ENCODE measurements at places on chromosomes 13 and 19.

GRCh38 chr19:58397533-58398037 lies 2.1 kb downstream of the RNF225 start:
- DNase-seq, result no peak

- DNase-seq, result no peak
Observed at GRCh38 chr13:50277127-50277526, 261.9 kb downstream of the KCNRG start.

- DNase-seq, result no peak
Observed at GRCh38 chr13:112194167-112194530, 127.2 kb downstream of the SOX1 start.

- DNase-seq, result no peak
Observed at GRCh38 chr13:92403606-92404005, 823.0 kb upstream of the GPC6 start.

- DNase-seq, result no peak
Observed at GRCh38 chr19:4909156-4909896, at the start of gene UHRF1. Gene UHRF1 (plus strand): TSS chr19:4909501. CDS start chr19:4910886, 1,385 bp downstream.

DNA sequence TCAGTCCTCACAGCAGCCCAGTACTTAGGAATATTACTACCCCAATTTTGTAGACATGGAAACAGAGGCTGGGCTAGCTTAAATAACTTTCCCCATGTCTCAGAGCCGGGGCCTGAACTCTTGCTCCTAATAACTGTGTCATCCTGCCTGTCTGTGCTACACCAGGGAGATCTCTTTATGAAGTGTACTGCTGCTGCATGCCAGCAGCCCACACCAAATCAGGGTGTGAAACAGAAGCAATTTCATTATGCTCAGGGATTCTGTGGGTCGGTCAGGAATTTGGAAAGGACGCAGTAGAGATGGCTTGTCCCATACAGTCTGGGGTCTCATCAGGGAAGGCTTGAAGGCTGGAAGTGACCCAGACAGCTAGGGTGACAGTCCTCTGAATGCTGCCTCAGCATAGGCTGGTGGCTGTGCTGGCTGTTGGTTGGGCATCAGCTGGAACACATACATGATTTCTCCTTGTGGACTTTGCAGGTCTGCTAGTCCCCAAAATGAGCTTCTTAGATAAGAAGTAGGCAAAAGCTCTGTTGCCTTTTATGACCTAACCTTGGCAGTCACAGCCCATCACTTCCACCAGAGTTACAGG lies 22.6 kb downstream of the ZNF507 start:
- DNase-seq, result no peak

DNA sequence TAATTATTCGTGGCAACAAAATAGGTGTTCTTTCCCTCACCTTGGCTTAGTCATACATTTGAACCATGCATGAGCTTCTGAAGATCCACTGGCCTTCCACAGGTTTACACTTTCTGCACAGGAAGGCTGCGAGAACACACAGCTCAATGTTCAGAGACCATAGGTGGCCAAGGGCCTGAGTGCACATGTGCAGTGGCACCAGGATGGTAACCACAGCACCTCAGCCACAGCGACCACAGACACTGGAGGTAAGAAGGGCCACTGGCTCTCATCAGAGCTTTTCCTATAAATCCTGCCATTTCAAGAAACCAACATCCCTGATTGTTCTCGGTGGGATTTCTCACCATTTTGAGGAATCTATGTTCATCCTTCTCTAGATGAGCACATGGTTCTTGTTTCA lies 1.6 kb downstream of the DCLK1 start:
- no peak for DNase-seq

DNA sequence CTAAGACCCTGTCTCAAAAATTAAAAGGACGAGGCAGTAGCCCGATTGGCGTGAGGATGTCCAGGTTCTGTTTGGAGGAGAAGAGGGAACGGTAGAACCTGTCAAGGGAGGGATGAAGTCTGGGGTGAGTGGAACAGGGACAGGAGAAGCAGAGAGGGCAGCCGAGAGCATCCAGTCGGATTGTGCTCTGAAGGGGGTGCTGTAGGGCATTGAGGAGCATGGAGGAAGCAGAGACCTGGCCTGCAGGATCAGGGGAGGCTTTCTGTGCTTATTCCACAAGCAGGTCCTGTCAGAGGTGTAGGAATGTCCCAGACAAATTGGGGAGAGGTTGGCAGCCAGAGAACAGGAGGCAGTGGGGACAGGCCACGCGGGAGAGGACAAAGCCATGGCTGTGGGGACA lies 14.1 kb downstream of the AP2A1 start:
- no peak for DNase-seq

DNA sequence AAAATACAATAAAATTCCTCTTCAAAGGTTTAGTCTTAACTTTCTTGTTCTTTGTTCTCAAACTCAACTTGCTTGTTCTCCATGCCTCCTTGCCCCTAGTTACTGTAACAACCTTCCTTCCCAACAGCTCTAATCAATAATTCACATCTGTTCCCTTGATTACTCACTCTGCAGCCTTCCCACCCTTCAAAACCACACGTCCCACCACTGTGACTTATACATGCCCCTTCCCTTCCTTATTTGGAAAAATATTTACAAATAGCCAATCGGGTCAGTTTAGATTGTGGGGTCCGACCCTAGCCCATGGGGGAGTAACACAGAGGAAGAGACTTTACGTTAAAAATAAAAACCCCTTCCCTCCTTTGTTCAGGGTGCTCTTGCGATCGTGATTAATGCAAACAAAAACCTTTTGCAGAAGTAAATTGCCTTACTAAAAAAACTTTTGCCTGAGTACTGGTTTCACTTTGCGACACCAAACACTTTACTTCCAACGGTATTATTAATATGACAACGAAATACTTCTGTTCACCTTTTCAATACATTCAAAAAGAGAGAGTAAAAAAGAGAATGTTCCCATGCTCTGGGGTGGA lies 512 bp upstream of the ZNF93 start:
- DNase-seq, result no peak

GRCh38 chr19:32824916-32825608 lies 44.5 kb downstream of the SLC7A9 start:
- DNase-seq, result no peak

- no peak for DNase-seq
Observed at GRCh38 chr13:112940236-112940635, 28.8 kb upstream of the MCF2L start.

DNA sequence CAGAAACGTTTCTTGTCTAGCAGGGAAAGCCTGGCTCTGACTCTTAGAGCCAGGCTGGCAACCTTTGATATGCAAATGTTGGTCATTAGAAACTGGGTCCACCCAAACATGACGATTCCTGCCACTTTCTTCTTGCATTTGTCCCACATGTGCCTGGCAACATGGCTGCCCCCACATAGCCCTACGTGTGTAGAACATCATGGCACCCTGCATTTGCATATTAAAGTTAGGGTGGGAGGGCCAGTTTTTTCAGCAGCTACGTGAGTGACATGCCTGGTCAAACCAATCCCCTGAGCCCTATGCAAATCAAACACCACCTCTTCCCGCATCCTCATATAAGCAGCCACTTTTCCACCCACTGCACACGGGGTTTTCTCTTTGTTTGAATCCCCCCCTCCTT lies 95.0 kb downstream of the LIG4 start:
- DNase-seq, result no peak

- no peak for DNase-seq
Observed at GRCh38 chr19:42292042-42292960, 9.6 kb upstream of the PRR19 start.

- DNase-seq, result no peak
Observed at GRCh38 chr19:29545866-29546582, 20.2 kb downstream of the VSTM2B start.

- no peak for DNase-seq
Observed at GRCh38 chr13:62450759-62451158, 1035.1 kb upstream of the PCDH20 start.

DNA sequence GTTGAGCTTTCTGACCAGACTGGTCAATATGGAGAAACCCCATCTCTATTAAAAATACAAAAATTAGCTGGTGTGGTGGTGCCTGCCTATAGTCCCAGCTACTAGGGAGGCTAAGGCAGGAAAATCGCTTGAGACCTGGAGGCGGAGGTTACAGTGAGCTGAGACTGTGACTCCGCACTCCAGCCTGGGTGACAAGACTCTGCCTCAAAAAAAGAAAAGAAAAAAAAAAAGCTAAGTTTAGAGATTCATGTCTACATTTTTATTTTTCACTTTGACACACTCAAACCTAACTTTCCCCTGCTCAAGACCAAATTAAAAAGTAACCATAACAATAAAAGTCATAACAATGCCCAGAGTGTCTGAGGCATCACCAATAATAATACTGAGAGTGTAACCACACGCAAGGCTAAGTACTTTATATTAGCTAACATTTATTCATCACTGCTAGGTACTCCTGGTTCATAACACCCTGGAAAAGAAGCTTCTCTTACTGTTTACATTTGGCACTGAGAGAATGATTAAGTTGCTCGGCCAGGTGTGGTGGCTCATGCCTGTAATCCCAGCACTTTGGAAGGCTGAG lies 5.7 kb downstream of the IRGC start:
- DNase-seq, result no peak

GRCh38 chr13:63184693-63185092 lies 1769.0 kb upstream of the PCDH20 start:
- no peak for DNase-seq

- no peak for DNase-seq
Observed at GRCh38 chr13:110113284-110113764, 193.6 kb downstream of the COL4A1 start.

- no peak for DNase-seq
Observed at GRCh38 chr13:103140001-103140671, 73.9 kb upstream of the SLC10A2 start.

GRCh38 chr13:90882551-90882950 lies 464.9 kb upstream of the MIR17HG start:
- DNase-seq, result no peak

- DNase-seq, result no peak
Observed at GRCh38 chr19:48947258-48947542, 7.5 kb upstream of the BAX start.

DNA sequence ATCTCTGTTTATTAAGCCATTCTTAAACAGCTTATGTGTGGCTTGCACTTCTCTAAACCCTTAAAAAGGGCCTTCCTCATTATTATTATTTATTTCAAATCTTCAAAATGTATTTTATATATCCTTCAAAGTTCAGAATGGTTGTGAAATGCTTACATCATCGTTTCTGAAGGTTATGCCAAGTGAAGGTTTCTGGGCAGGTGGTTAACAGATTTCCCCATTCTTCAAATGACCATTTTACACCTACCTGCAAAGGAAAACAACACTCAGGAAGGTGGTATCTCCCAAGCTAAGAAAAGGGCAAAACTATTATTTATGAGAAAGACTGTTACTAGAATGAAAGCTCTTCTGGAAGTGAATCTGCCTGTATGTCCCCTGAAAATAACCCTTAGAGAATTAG lies 191.6 kb downstream of the SHISA2 start:
- no peak for DNase-seq

GRCh38 chr19:5131506-5132205 lies 162.7 kb downstream of the KDM4B start:
- no peak for DNase-seq

- DNase-seq, result no peak
Observed at GRCh38 chr13:103568314-103568713, 502.1 kb upstream of the SLC10A2 start.

Data from GOT3 (cell line).